ENCODE measurements at places on chromosomes 12 and 14.

DNA sequence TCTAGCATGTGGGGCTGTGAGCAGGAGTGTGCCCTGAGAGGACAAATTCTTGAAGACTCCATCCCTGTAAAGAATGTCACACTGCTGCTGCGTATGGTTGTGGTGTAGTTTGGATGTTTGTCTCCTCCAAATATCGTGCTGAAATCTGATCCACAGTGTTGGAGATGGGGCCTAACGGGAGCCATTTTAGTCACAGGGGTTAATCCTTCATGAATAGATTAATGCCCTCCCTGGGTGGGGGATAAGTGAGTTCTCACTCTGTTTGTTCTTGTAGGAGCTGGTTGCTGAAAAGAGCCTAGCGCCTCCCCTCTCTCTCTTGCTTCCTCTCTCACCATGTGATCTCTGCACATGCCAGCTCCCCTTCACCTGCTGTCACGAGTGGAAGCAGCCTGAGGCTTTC lies 94.5 kb upstream of the VASH1 start:
- no peak for DNase-seq

DNA sequence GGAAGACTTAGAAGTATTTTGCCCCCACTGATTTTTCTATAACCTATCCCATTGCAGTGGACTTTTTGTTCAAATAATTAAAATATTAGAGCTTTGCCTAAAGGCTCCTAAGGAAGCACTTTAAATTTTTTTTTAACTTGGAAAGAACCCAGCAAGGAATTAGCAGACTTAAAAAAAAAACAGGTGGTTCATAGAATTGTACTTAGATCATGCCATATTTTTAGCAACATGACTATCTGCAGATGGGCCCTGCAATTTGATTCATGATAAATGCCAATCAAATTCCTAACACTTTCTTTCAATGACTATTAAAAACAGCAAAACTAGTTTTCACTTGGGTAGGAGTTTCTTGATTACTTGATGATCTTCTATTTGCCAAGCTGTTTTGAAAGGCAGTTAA lies 11.5 kb downstream of the ADAMTS20 start:
- no peak for DNase-seq

DNA sequence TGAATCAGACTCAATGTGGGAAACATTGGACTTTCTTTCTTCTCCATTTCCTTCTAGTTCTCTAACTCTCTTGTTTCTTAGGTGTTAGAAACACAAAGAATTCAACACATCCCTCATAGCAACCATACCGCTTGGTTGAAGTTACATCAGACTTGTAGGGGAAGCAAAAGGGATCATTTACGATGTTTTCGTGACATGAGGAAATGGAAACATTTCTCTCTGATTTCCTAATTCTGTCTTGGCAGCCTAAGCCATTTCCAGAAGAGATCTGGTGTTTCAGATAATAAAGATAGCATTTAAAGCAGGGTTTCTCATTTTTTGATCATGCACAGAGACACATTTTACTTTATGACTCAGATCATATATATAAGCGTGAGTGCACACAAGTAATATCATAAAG lies 202.0 kb downstream of the TMEM132C start:
- DNase-seq: no peak

DNA sequence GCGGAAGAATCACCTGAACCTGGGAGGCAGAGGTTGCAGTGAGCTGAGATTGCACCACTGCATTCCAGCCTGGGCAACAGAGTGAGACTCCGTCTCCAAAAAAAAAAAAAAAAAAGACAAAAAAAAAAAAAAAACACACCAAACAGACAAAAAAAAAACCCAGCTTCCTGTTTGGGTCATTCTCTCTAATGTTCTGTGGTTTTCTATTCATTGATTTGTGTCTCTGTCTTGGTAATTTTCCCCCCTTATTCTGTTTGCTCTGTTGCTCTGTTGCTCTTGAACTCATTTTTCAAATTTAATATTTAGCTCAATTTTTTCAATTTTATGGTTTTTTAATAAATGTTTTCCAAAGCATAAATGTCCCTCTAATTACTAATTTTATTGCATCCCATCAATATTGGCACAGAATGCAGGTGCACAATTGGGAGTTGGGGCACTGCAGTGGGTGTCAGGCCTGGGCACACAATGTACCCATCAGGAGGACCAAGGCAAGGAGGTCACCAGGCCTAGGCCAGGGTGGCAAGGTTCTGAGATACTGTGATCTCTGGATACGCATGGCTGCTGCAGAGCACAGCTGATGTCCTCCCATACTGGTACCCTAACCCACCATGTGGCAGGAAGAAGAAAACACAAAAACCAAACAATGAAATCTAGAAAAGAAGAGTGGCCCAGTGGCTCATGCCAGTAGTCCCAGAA lies 8.0 kb upstream of the GNPTAB start:
- no peak for DNase-seq

DNA sequence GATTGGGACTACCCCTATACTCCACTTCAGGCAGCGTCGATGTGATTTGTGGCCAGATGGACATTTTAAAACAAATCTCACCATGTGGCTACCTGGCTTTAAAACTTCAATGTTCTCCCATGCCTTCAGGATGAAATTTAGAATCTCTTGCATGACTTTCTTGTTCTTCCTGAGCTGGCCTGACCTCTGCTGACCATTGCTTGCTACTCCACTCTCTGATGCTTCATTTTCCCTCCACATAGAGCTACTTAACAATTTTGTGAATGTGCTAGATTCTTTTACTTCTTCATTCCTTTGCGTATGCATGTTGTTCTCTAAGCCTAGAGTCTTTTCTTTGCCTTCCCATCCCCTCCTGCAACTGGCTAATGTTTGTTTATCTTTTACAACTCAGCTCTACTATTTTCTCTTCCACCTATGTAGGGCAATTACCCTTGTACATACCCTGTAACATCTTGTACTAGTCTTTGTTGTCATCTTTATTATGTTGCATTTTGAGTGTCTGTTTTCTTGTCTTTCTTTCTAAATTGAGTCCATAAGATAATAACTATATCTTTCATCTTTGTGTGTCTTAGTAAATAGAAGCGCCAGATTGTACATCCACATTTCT lies 41.2 kb downstream of the YLPM1 start:
- DNase-seq: no peak

GRCh38 chr12:119593578-119594398 lies at the start of gene TMEM233:
Gene TMEM233 (plus strand): TSS chr12:119593774. CDS start chr12:119593849, 75 bp downstream.
- DNase-seq: no peak

DNA sequence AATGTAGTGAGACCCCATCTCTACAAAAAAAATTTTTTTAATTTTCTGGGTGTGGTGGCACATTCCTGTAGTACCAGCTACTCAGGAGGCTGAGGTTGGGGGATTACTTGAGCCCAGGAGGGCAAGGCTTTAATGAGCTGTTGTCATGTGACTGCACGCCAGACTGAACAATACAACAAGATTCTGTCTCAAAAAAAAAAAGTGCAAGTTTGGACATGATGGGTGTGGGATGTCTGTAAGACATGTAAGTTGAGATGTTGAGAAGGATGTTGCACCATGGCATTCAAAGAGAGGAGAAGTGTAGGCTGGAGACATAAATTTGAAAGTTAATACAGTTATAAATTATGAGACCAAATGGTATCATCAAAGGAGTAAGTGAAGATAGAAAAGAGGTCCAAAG lies 23.5 kb downstream of the YEATS4 start:
- DNase-seq: no peak

GRCh38 chr12:54432815-54433164 lies 13.7 kb upstream of the ITGA5 start:
- DNase-seq: no peak

- DNase-seq: no peak
These were observed 211.5 kb downstream of the SLC15A4 start for GRCh38 chr12:128612150-128612850.

GRCh38 chr14:101620031-101620788 lies 58.9 kb downstream of the DIO3 start:
- DNase-seq: no peak

GRCh38 chr12:57631566-57632072 lies 1.4 kb downstream of the B4GALNT1 start:
- DNase-seq: no peak

GRCh38 chr14:68862954-68863594 lies 70.2 kb upstream of the ZFP36L1 start:
- DNase-seq: peak; percentile 59

- DNase-seq: peak; percentile 43
These were observed 2.1 kb downstream of the PLXNC1 start for GRCh38 chr12:94150240-94151121.

DNA sequence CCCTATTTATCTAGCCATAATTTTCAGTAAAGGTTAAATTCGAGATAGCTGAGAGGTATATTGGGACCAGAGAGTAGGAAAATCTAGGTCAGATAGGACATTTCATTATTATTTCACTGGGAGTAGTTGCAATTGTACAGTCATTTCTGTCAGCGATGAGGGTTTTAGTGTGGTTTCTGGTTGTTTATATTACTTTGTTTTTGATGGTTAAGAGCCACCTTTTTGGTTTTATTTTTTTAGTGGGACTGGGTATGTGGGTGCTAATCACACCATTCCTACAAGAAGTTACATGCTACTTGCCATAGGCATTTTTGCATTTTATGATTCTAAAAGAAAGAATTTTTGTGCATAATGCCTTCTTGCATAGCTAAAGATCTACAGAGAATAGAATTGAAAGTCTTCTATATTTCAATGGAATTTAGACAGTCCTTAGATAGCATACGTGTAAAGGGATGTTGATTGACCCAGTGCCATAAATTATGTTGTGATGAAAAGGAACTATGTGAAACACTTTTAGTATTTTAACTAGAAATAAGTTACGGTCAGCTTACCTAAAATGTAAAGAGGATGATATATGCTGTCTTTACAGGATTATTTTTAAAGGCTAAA lies 85.2 kb downstream of the KTN1 start:
- DNase-seq: no peak
